Fibroblast of skin of left biceps (primary cell): ENCODE measurements at places on chromosomes 5 and 9.

DNA sequence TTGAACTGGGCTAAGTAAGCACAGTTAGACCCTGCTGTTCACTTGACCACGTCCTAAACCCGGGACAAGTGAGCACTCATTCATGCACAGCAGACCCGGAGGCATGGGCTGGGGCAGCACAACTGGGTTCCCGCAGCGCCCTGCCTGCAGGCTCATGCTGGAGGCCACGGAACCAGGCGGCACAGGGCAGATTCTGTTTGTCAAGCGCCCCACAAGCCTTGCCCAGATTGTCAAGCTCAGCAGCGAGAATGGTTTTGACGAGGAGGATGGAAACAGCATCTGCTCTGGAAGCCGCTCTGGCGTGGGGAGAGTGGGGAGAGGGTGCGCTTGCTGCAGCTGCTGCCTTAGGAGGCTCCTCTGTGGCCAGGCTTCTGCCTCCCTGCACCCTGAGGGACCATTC lies 32.7 kb downstream of the PRRT1B start:
- DNase-seq, result no peak

DNA sequence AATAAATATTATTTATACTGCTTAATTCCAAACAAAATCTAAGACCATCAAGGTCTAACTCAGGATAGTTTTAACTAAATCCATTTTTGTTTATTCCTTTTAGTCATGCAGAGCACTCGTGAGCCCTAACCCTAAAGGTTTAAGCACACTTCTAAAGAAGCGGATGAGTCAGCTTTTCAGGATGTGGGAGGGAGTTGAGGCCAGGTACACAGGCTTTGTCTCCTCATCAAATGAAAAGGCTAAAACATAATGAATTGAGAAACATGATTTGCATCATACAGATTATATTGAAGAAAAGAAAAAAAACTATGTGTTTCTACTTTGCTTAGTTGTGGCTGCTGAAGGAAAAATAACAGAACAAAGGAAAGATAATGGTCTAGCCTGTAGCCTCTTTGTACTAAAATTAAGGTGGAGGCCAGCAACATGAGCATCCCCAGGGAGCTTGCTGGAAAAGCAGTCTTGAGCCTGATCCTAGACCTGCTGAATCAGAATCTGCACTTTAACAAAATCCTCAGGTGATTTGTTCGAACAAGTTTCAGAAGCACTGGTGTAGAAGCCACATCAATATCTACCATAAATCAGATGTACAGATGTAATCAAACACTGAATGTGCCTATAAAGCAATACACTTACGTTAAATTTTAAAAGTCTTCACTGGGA lies 21.1 kb upstream of the ISCA1 start:
- no peak for DNase-seq

DNA sequence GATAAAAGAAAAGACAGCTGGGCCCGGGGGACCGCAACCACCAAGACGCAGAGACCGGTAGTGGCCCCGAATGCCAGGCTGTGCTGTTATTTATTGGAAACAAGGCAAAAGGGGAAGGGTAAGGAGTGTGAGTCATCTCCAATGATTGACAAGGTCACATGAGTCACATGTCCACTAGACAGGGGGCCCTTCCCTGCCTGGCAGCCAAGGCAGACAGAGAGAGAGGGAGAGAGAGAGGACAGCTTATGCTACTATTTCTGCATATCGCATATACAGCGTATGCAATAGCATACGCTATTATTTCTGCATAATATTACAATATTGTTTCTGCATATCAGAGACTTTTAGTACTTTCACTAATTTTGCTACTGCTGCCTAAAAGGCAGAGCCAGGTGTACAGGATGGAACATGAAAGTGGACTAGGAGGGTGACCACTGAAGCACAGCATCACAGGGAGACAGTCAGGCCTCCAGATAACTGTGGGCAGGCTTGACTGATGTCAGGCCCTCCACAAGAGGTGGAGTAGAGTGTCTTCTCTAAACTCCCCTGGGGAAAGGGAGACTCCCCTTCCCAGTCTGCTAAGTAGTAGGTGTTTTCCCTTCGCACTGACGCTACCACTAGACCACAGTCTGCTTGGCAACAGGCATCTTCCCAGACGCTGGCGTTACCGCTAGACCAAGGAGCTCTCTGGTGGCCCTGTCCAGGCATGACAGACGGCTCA lies 50.3 kb downstream of the RFX3 start:
- no peak for DNase-seq

GRCh38 chr5:153523211-153523610 lies 32.7 kb downstream of the GRIA1 start:
- DNase-seq, result no peak

DNA sequence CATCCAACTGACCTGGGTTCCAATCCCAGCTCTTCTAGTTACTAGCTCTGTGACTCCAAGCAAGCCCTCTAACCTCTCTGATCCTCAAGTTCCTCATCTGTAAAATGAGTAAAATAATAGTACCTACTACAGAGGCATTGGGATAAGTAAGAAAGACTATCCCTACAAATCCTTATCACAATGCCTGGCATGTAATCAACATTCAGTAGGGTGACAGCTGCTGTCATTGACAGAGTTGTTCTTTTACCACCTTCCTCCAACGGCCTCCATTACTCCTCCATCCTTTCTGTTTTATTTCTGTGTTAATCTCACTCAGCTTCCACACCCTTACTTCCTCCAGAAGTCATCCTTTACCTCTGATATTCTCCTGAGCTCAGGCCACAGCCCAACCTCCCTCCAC lies 40.4 kb downstream of the FGF1 start:
- no peak for DNase-seq

- DNase-seq, result no peak
Observed at GRCh38 chr5:90171466-90171865, 238.1 kb downstream of the CETN3 start.

DNA sequence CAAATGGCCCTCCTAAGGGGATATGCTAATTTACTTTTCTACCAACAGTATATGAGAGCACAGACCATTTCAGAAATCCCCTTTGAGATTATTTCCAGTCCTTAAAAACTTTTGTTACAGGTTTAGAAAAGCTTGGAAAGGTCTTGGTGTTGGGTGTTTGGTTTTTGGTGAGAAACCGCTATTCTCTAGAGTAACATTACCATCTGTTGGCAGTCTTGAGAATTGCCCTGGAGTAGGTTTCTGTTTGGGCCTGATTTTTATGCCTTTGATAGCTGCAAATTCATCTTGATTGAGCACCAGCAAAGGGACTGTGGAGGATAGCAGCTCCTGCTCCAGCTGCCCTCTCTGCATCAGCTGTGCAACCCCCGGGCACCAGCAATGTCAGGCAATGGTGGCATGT lies 8.0 kb downstream of the NUDT2 start:
- DNase-seq, result no peak

DNA sequence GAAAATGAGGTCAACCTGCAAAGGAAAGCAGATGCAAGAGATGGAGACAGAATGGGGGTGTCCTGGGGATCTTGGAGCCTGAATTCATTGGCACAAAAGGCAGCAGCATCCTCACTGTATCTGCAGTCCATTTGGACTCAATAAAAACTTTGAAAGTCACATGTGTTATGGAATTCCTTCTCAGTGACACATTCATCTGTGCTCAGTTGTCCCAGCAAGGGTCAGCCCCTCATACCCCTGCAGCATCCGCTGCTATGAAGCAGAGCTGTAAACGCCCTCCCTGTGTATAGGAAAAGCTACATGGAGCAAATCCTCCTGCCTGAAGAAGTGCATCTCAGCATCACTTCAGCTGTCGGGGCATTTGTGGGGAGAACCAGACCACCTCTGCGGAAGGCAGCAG lies 14.5 kb upstream of the RARS1 start:
- DNase-seq, result peak; percentile 36
